Lower lobe of right lung (tissue), 2 donors: ENCODE measurements at places on chromosomes 5 and 9.

DNA sequence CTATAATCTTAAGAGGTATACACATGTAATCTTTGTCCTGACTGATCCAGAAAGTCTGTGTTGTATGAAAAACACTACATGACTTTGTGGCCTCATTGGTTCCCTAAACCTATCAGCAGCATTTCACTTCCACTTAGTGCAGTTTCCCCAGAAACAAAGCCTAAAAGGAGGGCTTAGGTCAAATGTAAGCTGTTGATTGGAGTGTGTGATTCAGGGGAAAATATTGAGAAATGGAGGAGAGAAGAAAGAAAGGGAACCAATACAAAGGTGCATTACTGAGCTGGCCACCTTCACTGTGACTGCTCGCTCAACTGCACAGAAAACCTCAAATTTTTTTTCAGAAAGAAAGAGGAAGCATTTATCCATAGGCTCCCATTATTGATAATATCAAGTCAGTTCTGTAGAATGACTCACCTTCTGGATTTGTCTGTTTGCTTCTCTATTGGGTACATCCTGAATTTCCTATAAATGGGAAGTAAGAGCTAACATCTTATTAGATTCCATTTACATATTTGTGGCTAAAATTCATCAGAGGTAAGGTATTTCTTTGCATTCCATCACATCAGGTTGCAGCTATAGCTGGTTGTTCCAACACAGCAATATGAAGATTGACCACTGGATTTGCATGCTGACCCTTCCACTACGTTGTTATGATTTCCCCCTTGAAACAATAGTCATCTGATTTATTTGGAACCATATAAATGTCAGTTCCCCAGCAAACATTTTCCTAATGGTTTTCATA, 10.3 kb upstream of the FST start:
- no peak for DNase-seq

DNA sequence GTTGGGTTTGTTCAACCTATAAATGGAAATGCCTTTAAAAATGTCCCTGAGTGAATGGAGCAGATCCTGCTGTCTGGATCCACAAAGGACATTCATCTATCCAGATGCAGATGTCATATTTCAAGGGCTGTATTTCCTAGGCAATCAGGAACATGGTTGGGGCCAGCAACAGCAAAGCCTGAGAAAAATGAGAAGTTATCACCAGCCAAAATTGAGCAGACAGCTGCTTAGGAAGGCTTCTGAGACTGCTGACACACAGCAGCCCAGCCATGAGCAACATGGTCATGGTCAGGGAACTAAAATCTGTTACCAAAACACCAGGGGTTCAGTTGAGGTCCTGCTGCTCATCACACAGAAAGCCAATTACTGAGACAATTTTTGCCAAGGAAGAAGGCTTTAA, 9.2 kb upstream of the IL7R start:
- no peak for DNase-seq

GRCh38 chr5:69335341-69335935, 2.8 kb upstream of the CCDC125 start:
- DNase-seq, result no peak

- no peak for DNase-seq
Observed at GRCh38 chr9:127263237-127263636, 1.3 kb upstream of the GARNL3 start.

DNA sequence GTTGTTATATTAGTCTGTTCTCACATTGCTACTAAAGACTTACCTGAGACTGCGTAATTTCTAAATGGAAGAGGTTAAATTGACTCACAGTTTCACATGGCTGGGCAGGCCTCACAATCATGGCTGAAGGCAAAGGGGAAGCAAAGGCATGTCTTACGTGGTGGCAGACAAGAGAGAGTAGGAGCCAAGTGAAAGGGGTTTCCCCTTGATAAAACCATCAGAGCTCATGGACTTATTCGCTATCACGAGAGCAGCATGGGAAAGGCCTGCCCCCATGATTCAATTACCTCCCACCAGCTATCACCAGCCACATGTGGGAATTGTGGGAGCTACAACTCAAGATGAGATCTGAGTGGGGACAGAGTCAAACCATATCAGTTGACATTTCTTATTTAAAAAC, 374.5 kb upstream of the RORB start:
- no peak for DNase-seq

GRCh38 chr5:61951295-61951694, 354.7 kb upstream of the KIF2A start:
- DNase-seq, result no peak

- no peak for DNase-seq
Observed at GRCh38 chr5:147699496-147700088, 82.9 kb downstream of the JAKMIP2 start.

DNA sequence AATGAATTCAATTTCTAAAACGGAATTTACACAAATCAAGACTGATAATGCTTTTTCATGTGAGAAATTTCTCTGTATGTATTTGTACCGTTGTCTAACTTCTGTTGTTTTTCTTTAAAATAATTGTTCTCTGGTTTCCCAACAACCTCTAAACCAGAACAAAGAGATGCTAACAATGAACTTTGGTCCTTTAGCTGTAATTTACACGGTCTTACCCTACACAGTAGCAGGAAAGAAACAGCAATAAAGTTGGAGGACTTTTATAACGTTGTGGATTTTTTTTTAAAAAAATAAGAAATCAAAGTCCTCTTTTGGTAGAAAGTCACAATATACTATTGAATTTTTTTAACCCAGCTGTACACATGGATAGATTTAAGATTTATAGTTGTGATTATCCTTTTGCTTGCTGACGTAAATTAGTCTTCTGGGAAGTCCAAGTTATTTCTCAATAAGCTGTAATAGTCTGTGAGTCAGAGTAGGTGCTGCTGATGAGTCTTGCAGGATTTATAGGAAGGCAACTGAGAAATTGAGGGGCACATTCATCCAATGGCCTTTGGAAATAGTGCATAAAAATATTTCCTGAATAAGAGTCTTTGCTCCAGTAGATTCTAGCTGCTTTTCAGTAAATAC, 76.8 kb upstream of the PCSK1 start:
- DNase-seq, result no peak

GRCh38 chr9:31027678-31028077, 1356.8 kb upstream of the ACO1 start:
- no peak for DNase-seq

GRCh38 chr5:61332358-61332749, 296 bp downstream of the ZSWIM6 start:
- DNase-seq, result peak; percentile 78

- no peak for DNase-seq
Observed at GRCh38 chr9:120927269-120928014, 846 bp upstream of the TRAF1 start.

DNA sequence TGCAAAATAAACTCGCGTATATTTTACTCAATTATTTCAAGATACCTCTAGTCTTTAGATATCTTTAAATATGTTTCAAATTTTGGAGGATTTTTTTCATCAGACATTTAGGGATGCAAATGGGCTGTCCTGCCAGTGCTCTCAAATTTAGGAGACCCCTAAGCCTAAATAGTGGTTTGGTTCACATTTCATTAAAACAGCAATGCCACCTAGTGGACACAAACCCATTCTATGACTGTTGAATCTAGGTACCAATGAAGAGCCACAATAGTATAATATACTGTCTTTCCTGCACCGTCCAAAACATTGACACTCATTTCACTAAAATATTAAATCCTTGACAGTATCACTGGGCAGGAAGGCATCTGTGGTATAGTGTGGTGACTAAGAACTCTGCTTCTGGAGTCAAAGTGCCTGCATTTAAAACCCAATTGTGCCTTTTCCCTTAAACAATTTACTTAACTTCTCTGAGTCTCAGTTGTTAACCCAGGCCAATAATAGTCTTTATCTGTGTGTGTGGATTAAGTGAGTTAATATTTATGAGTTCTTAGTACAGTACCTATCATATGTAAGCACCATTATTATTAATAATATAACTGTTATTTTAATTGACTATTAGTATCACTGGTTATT, 148.0 kb downstream of the RORB start:
- no peak for DNase-seq

- no peak for DNase-seq
Observed at GRCh38 chr9:98182069-98182820, 10.2 kb downstream of the CORO2A start.

DNA sequence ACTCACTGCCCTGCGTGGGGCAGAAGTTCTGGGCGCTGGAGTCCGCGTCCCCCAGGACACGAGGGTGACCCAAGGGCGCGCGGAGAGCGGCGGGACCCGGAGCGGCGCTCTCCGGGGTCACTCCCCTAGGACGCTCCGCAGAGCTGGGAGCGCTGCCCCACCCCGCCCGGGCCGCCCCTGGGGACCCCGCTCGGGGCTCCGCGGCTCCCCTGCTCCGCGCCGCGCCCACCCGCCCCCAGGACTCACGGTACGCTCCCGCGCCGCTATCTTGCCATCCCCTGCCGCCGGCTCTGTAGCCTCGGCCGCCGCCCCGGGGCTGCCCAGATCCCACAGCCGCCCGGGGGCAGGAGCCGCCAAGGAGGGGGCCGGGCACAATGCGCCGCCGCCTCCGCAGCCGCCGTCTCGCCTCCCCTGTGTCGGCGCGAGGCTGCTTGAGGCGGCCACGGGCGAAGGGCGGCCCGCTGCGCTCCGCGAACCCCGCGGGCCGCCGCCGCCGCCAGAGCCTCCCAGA, 303 bp downstream of the LIFR start:
- no peak for DNase-seq

DNA sequence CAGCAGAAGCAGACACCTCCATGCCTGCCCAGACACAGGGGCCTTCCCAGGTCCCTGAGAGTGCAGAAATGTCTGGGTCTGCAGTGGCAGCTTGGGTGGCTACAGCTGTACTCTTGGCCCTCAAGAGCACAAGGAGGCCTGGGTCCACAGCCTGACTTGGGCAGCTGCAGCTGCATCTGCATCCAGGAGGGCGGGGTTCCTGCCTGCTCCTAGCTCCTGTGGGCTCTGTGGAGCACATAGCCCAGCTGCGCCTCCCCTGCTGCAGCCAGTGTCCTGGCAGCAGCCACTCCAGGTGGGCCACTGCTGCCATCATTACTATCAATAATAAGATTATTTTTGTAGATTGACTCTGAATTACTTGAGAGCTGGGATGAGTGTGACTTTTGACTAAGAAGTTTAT, 162.0 kb upstream of the PTCH1 start:
- DNase-seq, result no peak

- DNase-seq, result no peak
Observed at GRCh38 chr9:7212101-7212500, 454.3 kb downstream of the KDM4C start.

- DNase-seq, result no peak
Observed at GRCh38 chr9:69811351-69811868, 9.2 kb upstream of the CFAP95 start.

DNA sequence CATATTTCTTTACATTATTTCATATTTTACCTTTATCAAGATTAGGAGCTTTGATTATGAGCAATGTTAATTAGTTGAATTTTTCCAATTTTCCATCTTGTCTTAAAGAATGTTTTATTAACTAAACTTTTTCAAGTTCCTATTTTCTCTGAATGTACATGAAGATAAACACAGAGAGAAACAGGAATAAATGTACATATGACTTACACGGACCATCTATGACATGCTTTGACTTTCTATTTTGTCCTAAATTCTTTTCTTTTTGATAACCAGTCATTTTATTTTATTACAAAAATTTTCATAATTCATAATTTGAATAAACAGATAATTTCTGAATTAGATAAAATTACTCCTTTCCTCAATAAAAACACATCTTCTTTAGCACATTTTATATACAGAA, 1038.8 kb upstream of the ARRDC3 start:
- DNase-seq, result no peak

DNA sequence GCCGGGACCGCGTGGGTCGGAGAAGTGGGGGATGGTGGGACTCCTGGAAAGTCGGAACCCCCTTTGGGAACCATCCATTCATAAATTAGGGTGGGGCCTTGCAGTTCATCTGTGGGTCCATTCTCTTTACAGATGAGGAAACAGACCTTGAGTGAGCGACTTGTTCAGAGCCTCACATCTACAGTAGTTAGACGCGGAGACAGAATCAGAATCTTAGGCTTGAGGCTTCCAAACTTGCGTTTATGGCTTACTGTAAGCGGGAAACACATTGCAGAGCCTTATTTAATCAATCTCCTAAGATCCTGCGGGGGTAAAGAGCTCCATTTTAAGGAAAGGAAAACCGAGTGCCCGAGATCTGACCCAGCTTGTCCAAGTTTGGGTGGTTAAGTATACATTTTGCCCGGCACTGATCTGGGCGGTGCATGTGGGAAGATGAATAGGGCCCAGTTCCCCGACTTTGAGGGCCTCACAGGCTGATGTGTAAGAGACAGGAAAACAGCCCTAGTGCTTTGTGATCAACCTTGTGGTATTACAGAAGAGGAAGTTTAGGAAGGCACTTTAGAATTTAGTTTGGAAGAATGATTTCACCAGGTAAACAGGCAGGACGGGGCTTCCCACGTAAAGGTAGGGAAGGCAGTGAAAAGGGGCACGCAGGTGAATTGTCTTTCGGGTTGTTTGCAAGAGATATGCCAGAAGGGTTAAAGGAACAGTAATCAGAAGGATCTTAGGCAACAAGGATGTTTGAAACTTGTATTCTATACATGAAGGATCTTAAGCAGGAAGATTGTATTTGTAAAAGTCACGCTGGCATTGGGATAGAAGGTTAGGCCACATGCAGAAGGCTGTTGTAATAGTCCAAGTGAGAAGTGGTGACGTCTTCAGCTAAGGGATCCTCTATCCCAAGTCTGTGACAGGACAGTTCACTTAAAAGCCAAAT, 744 bp downstream of the TARS1 start:
- DNase-seq, result no peak

DNA sequence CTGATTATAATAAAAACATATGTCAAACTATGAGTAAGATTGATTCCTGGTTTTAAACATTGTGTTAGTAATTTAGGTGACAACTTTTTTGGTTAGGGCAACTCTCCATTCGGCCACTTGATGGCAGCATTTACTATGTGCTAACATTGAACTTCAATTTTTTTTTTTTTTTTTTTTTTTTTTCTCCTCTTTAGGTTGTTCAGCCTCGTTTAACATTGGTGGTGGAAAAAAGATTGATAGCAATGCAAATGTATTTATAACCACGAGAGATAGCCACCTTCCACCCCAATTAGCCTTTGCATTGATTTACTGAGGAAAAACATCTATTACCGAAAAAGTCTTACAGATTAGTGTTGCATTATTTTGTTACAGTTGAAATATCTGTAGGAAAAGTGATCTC, 159.1 kb downstream of the CSNK1G3 start:
- no peak for DNase-seq

- no peak for DNase-seq
Observed at GRCh38 chr9:116928289-116928688, 241.2 kb downstream of the TRIM32 start.

GRCh38 chr5:73668017-73668416, 42.0 kb downstream of the ARHGEF28 start:
- DNase-seq, result no peak
